ENCODE measurements at places on chromosomes 11 and 22. TPM values are rescaled to one million over a fixed set of nuclear protein-coding genes. Genes with fewer than 3 reads are reported as not detected.

FAR1 gene
- total RNA-seq = 43.2 TPM

USP35 gene
- 4.9 TPM for total RNA-seq

FAM227A gene
- 0.71 TPM for total RNA-seq

ASCL2 gene
- not detected for total RNA-seq

MFRP gene
- total RNA-seq = not detected

TPCN2 gene
- 9.1 TPM for total RNA-seq

RHOD gene
- 47.5 TPM for total RNA-seq

CD59 gene
- total RNA-seq = 806 TPM

CCDC188 gene
- not detected for total RNA-seq

TMEM9B gene
- total RNA-seq = 37.5 TPM

THY1 gene
- total RNA-seq = 14.5 TPM

GGT5 gene
- 2.5 TPM for total RNA-seq

SCGB1A1 gene
- not detected for total RNA-seq

TRIM6 gene
- total RNA-seq = 8.9 TPM

OOSP1 gene
- total RNA-seq = not detected

CALCA gene
- 0.09 TPM for total RNA-seq

OR5D13 gene
- total RNA-seq = not detected

HTR3B gene
- not detected for total RNA-seq

JAML gene
- total RNA-seq = not detected

FREY1 gene
- total RNA-seq = not detected

SMTNL1 gene
- total RNA-seq = not detected

TIMM10B gene
- 35.8 TPM for total RNA-seq

APOA1 gene
- total RNA-seq = 0.10 TPM

SUSD2 gene
- 49.5 TPM for total RNA-seq

PKNOX2 gene
- not detected for total RNA-seq

JHY gene
- 3.5 TPM for total RNA-seq

PKDREJ gene
- not detected for total RNA-seq

C1QTNF5 gene
- not detected for total RNA-seq

PLEKHB1 gene
- 0.85 TPM for total RNA-seq

KMT5B gene
- 20.5 TPM for total RNA-seq

SCGB1D2 gene
- not detected for total RNA-seq

OR8G5 gene
- total RNA-seq = not detected

KLHDC7B gene
- not detected for total RNA-seq

TREH gene
- total RNA-seq = not detected

DDX6 gene
- total RNA-seq = 33.5 TPM

GAB4 gene
- not detected for total RNA-seq

KRTAP5-8 gene
- total RNA-seq = not detected

ACCS gene
- 11.3 TPM for total RNA-seq

SHISA8 gene
- 0.17 TPM for total RNA-seq
